CD4-positive, alpha-beta T cell (primary cell): ENCODE measurements at places on chromosomes 12 and 14.

DNA sequence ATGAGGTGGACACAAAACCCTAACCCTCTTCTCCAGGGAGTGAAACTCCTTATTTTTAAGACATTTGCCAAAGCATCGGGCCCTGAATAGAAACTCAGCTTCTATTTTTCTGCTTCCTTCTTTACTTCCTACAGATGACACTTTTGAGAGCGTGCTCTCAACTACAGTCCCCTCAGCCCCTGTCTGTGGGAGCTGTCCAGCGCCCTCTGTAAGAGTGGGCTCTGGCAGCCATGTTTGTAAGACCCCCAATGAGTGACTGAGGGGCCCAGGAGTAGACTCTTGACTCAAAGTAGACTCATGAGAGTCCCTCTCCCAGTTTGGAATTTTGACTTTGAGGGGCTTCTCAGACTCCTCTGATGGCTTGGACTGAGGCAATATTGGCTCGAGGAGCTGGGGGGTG lies 25.5 kb upstream of the BATF start:
- no peak for DNase-seq

- DNase-seq: no peak
Observed at GRCh38 chr12:120037851-120038250, 48.8 kb downstream of the BICDL1 start.

GRCh38 chr12:94942663-94943062 lies 60.8 kb downstream of the NDUFA12 start:
- no peak for DNase-seq

DNA sequence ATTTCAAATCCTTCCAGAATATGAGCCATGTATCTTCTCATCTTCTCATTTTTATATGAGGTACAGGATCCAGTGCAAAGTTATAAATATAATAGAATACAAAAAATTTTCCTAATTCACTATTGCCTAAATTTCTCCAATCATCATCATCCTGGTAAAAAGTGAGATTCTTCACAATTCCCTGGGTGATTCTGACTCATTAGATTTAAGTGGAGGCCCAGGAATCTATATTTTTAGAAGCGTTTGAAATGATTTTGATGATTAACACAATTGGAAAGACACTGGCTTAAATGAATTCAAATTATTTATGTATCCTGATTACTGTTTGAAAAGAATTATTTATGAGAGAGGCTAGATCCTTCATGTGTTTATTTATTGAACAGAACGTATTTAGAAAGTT lies 380.3 kb upstream of the PDE3A start:
- DNase-seq: no peak

GRCh38 chr12:86257134-86257533 lies 943 bp upstream of the MGAT4C start:
- no peak for DNase-seq

DNA sequence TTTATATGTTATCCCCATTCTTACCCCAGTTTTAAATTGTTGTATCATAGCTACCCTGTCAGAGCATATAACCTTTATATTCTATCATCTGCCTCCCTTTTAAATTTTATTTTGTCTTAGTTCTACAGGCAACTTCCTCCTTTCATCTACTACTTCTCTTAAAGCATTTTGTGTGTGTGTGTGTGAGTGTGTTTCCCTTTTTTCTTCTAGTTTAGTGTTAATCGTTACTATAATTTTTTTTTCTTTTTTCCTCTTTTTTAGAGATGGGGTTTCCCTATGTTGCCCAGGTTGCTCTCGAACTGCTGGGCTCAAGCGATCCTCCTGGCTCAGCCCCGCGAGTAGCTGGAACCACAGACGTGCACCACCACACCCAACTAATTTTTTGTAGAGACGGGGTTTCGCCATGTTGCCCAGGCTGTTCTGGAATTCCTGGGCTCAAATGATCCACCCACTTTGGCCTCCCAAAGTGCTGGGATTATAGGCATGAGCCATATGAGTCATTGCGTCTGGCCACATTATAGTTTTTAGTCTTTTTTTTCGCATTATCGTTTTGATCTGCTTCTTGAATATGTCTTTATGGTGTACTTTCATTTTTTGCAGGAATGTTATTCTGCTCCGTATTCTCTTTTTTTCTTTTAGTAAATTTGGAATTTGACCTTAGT lies 33.1 kb upstream of the FBXO34 start:
- DNase-seq: no peak

DNA sequence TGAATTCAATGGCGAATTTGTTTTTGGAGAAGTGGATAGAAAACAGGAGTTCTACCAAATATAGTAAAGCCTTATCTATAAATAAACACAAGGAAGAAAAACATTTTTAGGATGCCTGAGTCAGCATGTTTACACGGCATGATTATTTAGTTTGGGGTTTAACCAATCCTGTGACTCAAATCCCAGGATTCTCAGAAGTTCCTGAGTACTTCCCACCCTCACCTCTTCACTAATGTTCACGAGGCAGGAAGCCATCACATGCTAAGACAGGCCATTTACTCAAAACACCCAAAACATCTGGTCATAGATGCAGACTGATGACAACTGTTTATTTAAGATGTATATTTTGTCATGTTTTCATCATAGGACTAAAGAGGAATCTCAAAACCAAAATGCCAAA lies 3.4 kb upstream of the GLRX5 start:
- DNase-seq: no peak

GRCh38 chr12:65853489-65854157 lies 29.3 kb downstream of the HMGA2 start:
- DNase-seq: no peak

DNA sequence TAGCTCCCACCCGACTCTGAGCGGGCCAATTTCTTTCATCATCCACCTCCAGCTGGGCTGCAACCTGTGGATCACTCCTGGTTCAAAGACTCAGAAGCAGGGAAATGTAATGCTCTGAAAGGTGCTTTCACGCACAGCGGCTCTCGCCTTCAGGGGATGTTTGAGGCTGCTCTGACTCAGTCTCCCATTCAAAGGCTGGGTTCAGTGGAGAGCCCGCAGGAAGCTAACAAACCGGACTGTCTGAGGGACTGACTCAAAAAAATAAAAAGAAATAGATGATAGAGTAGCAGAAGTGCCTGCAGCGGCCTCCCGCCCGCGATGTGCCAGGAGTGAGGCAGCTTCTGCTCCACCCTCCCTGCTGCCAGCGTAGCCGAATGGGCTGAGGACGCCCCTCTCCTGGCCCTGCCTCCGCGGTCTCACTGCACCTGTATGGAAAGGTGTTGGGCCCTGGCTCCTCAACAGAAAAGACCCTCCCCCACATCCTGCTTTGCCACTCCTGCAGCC lies 98.0 kb downstream of the GCH1 start:
- no peak for DNase-seq

- DNase-seq: no peak
Observed at GRCh38 chr12:2231011-2231595, 178.3 kb downstream of the CACNA1C start.

GRCh38 chr12:117090816-117091711 lies 8.2 kb downstream of the TESC start:
- no peak for DNase-seq

DNA sequence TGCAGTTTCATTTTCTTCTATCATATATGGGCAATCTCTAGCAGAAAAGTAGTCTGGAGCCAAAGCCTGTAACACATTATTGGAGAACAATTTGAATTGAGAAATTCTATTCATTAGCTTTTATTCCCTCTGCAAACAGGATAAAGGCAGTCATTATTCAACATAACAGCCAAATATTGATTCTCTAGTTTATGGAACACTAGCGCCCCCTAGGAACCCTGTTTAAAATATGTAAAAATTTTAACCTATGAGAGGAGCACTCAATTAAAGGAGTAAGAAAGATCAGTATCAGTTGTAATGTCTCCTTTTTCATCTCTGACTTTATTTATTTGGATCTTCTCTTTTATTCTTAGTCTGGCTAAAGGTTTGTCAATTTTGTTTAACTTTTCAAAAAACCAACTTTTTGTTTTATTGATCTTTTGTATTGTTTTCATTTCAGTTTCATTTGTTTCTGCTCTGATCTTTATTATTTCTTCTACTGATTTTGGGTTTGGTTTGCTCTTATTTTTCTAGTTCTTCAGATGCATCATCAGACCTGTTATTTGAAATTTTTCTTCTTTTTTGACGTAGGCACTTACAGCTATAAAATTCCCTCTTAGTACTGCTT lies 4.8 kb upstream of the LMNTD1 start:
- DNase-seq: no peak

- no peak for DNase-seq
Observed at GRCh38 chr14:76814726-76815645, 2.3 kb upstream of the ANGEL1 start.

GRCh38 chr14:63394841-63395240 lies 76.1 kb upstream of the GPHB5 start:
- DNase-seq: no peak

- DNase-seq: no peak
Observed at GRCh38 chr12:39467432-39467870, 24.5 kb upstream of the KIF21A start.

GRCh38 chr12:10016881-10017280 lies 6.5 kb downstream of the CLEC12B start:
- no peak for DNase-seq

DNA sequence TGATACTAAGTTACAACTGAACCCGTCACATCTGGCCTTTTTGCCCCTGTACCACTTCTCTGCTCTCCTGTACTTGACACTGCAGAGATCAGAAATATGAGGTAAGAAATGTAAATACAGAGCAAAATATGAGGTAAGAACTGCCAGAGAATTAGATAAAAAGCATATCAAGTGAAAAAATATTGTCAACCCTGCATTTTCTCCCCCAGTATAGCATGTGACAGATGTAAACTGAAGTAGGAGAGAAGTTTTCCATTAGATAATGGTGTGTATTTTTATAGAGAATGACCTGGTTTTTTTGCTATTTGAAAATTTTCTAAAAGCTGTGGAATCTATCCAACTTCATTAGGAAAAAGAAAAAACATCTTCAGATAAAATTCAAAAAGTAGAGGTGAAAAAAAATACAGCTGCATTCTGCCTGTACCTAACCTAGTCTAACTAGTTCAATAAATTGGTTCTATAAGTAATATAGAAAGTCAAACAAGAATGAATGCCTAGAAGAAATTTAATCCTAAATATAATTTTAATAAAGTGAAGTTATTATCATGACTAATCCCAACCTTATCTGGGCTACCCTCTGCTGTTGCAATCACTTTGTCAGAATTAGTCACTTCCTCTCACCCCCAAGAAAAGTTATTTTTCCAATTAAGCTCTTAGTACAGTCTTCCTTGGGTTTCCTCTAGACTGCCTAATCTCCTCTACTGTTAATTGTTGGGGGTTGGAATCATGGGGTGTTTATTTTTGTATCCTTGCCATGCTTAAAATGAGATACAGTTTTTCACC lies 210.0 kb downstream of the RASSF9 start:
- DNase-seq: no peak

DNA sequence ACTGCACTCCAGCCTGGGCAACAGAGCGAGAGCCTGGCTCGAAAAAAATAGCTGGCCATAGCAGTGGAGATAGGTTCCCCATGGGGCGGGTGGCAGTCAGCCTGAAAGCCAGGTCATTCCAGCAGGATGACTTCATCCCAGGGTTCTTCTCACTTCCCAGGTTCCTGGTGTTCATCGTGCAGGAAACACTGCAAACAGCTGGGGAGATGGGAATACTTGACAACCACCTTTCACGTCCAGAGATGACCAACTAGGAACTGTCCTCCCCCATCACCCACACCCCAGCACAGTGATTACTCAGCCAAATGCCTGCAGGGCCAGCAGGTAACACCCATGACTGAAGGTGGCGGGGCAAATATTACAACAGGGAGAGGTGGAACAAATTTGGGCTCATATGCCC lies 1.7 kb downstream of the VSIG10 start:
- DNase-seq: no peak

DNA sequence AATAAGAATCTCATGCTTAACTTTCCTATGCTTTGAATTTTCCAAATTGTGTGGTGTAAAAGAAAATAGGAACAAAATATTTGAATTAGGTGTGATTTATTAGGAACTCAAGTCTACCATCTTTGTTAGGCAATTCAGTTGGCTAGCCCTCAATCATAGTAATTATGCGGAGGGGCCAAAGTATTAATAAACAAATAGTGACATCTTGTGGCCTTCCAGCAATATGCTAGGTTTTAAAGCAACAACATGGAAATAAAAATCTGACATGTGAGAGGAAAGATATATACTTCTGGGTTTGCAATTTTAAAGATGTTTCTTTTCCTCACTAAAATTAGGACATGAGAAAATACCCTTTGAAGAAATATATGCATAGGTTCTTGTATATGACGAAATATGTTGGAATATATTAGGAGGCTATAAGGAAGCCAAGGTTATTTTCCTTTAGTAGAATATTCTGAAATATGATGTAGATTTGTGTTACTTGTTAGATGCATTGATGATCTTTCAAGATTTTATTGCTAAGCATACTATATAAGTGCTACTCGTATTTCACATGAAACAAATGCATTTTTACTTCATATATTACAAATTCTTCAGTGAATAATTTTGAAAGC lies 200.4 kb downstream of the PTPRO start:
- DNase-seq: no peak

DNA sequence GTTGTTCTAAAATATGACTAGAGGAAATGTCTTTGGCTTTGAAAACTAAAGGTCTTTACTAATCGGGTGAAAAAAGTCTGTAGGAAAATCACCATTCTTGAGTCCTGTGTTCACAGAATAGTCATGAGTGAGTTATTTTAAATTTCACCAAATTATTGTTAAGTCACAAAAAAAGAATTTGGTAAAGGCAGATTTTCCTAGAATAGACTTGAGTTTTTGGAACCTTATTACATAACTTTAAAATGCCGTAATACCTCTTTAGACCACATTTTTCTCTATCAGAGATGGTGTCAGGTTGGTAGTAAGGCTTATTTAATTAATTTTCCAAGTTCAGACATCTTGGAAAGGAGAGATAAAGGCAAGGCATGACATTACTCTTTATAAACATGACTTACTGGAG lies 184.7 kb upstream of the GARIN2 start:
- DNase-seq: no peak

DNA sequence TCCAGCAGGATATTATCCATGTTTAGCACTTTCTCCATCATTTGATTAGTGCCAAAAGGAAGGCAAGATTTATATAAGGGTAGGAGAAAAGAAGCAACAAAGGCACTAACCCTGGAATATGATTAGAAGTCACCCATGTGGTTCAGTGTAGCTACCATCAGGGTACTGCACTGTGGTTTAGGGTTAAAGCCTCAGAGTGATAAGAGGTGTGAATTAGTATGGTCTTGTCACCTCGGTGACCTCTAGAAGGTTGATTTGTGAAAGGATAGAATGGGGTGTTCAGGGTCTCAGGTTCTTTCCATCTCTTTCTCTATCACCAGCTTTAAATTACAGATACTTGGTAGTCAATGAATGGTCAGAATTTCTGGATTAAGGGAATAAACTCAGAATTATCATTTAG lies 103.0 kb upstream of the TMTC2 start:
- no peak for DNase-seq
